ENCODE measurements at places on chromosomes 12 and 14.

DNA sequence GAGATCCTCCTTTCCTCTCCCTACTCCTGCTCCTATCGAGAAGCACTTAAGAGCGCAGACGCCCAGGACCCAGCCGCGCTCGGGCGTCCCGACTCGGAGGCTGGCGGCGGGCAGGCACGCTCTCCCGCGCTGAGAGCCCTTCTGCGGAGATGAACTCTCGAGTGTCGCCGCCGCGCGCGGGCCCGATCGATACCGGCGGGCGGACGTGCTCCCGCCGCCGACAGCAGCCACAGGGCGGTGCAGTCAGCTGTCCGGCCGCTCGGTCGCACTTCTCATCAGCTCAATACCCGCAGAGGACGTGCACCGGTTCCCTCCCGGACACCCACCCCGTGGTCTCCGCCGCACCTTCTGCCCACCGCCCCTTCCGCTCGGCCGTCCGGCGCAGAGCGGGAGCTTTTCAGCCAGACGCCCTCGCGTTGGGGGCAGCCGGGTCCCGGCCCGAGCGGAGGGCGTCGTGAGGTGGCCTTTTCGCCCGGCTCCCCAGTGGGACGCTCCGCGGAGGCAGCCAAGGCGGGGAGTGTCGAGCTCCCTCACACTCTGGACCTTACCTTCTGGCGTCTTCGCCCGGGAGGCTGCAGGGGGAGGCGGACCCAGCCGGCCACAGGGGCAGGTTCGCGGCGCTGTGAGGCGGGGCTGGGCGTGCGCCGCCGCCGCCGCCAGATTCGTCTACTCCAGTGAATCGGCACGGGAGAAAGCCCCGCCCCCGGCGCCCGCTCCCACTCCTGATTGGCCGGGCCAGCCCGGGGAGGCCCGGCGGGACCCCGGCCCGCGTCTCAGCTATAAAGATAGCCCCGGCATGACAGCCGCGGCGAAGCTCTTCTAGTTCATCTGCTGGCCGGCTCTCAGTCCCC lies at the start of gene INSM2:
TSS of gene INSM2 (plus strand) at position 808 of the 851 bp plus-strand sequence. CDS start 89 bp downstream, outside the sequence.
- peak; percentile 96 for DNase-seq

- DNase-seq = no peak
Observed at GRCh38 chr14:82362452-82362851, 828.8 kb upstream of the SEL1L start.

DNA sequence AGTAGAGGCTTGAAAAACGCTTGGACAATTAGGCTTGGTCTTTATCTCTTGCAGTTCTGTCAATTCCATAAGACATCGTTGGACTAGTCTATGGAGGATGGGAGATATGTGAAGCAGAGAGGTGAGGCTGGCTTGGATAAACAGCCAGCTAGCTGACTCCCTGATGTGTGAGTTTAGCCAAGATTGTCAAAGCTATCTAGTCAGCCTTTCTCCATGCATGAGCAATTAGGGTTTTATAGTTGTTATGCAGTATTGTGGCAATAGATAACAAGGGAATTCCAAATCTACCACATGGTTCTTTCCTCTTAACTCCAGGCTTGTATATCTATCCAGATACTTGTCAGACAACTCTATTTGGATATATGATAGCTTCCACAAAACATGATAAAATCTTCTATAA lies 153.6 kb upstream of the NRXN3 start:
- DNase-seq = no peak

DNA sequence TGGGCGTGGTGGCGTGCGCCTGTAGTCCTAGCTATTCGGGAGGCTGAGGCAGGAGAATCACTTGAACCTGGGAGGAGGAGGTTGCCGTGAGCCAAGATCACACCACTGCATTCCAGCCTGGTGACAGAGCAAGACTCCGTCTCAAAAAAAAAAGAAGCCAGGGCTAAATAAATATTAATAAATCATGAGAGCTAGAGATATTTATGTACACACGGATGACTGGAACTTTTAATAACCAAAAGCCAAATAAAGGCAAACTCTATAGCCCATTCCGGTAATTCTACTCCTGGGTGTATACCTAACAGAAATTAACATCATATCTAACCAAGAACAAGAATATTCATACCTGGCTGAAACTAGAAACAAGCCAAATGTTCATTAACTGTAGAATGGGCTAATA lies 7.7 kb upstream of the TRAFD1 start:
- no peak for DNase-seq

DNA sequence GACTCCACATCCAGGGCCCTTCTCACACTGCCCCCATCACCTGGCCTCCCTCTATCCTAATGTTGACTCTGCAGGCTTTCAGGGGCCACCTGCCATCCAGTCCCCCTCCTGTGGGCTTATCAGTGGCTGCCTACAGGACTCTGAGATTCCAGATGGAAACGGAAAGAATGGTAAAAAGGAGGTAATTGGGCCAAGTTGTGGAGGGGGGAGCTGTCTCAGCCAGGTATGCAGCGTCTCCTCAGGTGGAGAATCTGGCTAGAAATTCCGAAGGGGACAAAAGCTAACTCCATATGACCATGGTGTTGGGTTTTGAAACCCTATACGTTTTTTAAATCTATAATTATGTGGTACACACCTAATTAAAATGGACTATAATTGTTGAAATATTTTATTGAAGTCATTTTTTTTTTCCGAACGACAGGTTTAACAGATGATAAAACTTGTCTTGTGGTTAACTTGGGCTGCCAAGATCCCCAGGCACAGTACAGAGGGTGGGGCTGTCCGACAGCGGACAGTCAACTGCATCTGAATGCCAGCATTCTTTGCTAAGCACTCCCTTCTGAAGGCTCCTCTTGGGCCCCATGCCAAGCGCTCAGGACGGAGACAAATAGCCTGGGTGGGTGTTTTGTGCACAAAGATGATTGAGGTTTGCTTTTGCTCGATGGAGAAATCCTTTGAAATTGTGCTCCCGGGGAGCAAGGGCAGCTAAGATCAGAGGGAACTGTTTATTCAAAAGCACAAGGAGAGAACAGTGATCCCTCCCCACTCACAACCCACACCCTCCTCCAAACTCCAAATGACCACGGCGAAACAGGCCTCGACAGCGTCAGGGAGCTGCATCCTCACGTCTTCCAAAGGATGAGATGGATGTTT lies 365.6 kb downstream of the BCL11B start:
- no peak for DNase-seq

GRCh38 chr12:52585066-52585465 lies 11.4 kb upstream of the KRT74 start:
- no peak for DNase-seq

- DNase-seq = peak; percentile 28
Observed at GRCh38 chr14:95033682-95034632, 123.4 kb downstream of the DICER1 start.

GRCh38 chr12:55647027-55647426 lies 10.3 kb downstream of the OR10P1 start:
- DNase-seq = no peak

DNA sequence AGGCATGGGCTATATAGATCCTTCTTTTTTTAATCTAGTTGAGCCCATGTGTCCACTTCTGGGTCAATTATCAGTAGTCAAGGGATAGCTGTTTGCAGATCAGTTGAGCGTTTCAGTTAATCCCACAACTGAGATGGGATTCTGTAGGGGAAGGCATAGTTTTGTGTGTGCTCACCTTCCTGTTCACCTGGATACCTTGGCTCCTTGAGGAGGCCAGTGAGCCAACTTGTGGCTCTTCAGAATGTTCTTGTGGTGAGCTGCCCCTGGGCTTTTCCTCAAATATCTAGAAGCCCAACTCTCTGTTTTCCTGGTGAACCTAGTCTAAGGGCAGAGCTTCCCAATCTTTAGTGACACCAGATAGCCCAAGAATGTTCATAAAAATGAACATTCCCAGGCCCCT lies 302.9 kb upstream of the TBX3 start:
- DNase-seq = no peak

GRCh38 chr12:7959701-7960121 lies 23.7 kb upstream of the SLC2A3 start:
- no peak for DNase-seq

- DNase-seq = no peak
Observed at GRCh38 chr12:56954958-56955355, 2.5 kb downstream of the RDH16 start.

GRCh38 chr14:74917646-74918081 lies 5.4 kb downstream of the RPS6KL1 start:
- DNase-seq = no peak

GRCh38 chr14:105153331-105153731 lies 15.2 kb downstream of the JAG2 start:
- no peak for DNase-seq

GRCh38 chr12:106274575-106275121 lies 26.8 kb upstream of the CKAP4 start:
- DNase-seq = no peak

DNA sequence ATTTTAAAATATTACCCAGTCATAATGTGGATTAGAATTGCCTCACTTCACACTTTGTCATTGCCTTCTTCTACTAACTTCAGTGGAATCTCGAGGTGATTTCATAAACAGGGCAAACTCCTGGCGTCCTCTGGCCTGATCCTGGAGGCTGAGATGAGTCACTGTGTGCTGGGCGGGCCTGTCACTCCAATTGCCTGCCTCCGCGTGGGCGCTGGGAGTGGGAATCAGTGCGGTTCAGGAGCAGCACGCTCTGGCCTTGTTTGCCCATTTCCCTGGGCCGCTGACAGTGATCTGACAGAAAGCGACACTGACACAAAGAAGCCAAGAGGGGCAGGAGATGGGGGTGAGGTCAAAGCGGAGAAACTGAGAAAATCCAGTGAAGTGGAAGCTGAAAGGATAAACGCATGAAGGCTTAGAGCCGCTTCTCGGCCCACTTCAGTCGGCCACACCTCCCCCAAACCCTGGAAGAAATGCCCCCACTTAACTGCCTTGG lies 29.7 kb downstream of the LGR5 start:
- peak; percentile 18 for DNase-seq

GRCh38 chr12:113086249-113087164 lies 30.0 kb downstream of the DTX1 start:
- no peak for DNase-seq

GRCh38 chr12:61862986-61863385 lies 397.2 kb upstream of the USP15 start:
- DNase-seq = no peak

GRCh38 chr14:68361231-68361630 lies 431.6 kb downstream of the ZFP36L1 start:
- DNase-seq = no peak

DNA sequence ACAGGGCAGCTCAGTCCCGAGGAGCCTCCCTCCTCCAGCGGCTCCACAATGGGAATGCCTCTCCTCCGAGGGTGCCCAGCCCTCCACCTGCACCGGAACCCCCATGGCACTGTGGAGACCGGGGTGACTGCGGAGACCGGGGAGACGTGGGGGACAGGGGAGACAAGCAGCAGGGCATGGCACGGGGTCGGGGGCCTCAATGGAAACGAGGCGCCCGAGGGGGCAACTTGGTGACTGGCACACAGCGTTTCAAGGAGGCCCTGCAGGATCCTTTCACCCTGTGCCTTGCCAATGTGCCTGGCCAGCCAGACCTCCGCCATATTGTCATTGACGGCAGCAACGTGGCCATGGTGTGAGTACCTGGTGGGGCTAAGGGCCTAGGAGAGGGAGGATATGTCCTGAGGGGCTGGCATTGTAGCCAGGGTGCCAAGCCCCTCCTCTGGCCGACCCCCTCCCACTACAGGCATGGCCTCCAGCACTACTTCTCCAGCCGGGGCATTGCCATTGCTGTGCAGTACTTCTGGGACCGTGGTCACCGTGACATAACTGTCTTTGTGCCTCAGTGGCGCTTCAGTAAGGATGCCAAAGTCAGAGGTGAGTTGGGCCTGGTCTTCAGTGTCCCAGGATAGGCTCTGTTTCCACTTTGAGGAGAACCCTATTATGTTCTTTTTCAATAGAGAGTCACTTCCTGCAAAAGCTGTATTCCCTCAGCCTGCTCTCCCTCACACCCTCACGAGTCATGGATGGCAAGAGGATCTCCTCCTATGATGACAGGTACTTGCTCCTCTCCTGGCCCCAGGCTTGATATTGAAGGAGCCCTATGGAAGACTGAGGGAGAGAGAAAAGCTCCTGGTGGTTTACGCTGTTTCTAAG lies 2.7 kb downstream of the KHNYN start:
- DNase-seq = no peak

DNA sequence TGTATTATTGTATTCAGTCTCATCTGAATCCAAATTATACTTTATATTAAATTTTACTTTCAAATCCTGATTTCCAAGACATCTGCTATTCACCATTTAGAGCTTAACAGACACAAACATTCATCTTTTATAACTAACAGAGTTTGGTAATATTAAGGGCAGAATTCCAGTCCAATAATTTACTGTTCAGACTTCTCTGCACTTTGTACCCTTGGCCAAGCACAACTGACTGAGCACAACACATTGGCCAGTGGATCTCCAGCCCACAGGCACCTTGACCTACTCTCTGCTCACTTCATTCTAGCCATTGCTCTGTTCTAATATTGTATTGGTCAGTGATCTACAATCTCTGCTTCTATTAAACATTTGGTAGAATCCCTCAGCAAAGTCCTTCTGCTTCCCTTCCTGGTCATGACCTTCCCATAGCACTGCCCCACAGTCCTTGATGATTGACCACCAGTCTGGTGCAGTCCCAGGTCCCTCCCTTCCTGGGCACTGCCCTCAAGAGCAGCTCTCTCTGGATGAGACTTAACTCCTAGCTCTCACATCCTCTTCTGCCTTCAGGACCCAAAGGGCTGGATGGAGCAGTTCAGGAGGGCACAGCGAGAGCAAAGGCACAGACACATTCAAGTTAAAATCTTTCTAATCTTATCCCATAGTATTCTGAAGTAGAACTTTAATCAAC lies 97.7 kb upstream of the OVCH1 start:
- DNase-seq = no peak

DNA sequence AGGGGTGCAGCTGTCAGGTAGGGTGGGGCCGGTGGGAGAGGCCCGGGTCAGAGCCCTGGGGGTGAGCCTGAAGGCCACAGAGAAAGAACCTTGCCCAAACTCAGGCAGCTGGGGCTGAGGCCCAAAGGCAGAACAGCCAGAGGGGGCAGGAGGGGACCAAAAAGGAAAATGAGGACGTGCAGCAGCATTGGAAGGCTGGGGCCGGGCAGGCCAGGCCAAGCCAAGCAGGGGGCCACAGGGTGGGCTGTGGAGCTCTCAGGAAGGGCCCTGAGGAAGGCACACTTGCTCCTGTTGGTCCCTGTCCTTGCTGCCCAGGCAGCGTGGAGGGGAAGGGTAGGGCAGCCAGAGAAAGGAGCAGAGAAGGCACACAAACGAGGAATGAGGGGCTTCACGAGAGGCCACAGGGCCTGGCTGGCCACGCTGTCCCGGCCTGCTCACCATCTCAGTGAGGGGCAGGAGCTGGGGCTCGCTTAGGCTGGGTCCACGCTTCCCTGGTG lies 10.5 kb downstream of the MMP14 start:
- DNase-seq = no peak

GRCh38 chr14:39491134-39491571 lies 58.9 kb upstream of the FBXO33 start:
- peak; percentile 55 for DNase-seq

DNA sequence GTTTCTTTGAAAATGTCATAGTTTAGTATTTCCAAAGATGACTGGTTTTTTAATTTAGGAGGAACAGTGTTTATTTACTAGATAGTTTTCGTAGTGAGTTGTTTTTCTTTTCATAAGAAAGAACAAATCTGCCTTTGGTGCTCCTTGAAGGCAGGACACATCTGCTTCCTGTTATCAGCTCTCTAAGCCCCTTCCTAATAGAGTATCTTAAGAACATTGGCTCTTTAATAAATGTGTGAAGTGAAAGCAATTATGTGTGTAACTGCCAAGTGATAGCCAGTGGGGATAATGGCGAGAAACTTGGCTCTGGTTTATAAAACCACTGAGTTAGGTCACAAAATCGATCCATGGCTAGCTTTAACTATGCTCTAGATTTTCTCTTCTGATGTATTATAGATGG lies 23.5 kb upstream of the PPFIBP1 start:
- no peak for DNase-seq

- DNase-seq = no peak
Observed at GRCh38 chr14:68014771-68015170, 195.2 kb downstream of the RAD51B start.

All from SK-N-DZ (cell line).